ENCODE measurements at places on chromosomes 6 and 20.

DNA sequence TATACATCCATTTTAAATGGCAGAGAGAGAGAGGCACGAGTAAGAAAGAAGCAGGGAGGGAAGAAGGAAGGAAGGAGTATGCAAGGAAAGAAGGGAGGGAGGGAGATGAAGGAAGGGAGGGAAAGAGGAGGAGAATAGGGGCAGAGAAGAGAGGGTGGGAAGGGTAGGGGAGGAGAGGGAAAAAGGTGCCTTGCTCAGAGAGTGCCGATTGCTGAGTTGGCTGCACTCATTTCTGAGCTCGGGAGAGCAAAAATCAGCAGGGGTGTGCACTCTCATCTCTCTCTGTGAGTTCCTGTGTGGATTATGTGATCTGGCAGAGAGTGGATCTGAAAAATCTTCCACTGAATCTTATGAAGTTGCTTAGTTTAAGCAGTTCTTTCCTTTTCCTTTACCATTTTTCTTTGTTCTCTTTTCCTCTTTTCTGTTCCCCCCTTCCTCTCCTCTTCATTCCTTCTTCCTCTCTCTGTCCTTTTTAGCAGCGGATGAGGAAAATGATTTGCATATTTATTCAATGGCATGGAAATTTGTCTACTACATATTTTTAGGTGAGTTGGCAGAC is 108.7 kb downstream of the PERP start:
- DNase-seq, result no peak

DNA sequence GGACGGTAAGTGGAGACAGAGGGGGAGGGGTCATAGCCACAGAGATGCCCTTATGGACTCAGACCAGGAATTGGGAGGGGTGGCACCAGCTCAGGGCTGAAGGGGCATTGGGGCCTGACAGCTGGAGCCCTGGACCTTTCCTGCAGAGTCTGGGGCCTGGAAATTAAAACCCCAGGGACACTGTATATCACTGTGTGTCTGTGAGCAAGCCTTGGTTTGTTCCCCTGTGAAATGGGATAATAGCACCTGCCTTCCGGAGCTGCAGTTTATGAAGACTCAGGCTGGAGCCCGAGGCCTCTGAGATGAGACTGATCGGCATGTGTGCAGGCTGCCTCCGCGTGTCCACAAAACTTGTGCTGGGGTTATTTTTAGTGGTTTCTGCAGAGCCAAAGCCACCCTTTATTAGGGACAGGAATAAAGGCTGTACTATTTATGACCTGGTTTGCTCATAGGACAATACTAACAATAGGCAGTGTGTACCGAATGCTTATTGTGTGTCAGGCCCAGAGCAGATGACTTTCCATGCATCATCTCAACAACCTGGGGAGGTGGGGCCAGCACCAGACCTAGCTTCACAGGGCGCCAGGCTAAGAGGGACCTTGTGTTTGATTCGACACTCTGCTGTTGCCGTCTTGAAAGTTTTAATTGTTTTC is 22.6 kb downstream of the MYH7B start:
- no peak for DNase-seq

GRCh38 chr6:64294034-64294433 is 658.4 kb downstream of the PHF3 start:
- no peak for DNase-seq

DNA sequence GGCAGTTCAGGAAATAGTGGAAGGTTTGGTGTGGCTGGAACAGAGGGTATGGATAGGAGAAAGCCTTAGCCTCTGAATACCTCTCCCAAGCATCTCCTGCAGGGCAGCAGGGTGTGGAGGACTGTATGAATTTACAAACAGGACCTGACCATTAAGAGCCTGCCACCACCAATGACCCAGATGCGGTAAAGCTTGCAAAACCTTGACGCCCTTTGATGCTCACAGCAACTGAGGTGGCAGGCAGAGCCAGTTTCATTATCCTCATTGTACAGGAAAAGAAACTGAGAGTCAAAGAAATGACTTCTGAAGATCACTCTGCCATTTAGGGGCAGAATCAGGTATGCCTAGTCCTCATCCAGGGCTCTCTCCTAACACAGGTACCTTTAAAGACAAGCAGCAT is 2.4 kb downstream of the HM13 start:
- DNase-seq, result no peak

DNA sequence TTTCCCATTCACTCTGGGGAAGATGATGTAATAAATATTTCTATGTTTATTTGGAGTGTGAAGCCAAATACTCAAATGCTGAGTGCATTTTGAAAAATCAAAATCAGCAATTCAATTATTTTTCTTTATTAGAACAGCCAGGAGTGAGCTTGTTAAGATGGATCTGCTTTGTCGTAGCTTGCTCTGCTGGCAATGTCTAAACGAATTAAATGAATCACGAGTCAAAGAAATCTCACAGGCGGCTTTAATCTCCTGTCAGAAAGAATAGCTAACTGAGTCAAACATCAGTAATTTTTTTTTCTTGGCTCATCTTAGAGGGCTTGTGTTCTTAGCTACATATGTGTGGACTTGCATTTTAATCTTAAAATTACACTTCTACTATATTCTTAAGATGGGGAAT is 100.2 kb upstream of the HMGN3 start:
- no peak for DNase-seq

DNA sequence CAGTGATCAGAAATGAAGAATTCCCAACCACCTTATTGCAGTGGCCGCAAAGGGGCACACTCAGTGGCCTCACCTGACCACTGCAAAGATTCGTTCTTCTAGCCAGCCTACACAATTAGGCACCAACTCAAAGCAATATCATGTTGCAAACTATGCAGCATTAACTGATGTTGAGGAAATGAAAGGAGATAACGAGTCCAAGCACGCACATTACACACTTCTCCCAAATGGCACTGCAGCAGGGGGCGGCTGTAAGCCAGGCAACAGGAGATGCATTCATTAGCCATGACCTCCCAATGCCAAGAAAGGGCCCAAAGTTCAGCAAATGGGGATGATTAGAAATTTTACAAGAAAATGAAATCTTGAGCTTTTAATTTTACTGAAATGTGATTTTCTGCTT is 39.3 kb downstream of the ATXN1 start:
- no peak for DNase-seq

DNA sequence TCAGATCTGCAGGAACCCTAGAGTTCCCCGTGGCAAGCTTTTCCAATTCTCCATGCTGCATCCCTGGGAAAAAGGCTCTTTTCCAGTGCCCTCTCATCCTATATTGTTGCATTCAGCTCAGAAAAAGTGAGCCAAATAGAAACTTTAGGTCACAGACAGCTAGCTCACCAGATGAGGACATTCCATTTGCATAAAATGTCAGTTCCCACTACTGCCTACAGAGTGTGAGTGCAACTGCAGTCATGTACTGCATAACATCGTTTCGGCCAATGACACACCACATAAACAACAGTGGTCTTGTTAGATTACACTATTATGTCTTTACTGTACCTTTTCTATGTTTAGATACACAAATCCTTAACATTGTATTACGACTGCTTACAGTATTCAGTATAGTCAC is 8.6 kb downstream of the HS3ST5 start:
- no peak for DNase-seq

DNA sequence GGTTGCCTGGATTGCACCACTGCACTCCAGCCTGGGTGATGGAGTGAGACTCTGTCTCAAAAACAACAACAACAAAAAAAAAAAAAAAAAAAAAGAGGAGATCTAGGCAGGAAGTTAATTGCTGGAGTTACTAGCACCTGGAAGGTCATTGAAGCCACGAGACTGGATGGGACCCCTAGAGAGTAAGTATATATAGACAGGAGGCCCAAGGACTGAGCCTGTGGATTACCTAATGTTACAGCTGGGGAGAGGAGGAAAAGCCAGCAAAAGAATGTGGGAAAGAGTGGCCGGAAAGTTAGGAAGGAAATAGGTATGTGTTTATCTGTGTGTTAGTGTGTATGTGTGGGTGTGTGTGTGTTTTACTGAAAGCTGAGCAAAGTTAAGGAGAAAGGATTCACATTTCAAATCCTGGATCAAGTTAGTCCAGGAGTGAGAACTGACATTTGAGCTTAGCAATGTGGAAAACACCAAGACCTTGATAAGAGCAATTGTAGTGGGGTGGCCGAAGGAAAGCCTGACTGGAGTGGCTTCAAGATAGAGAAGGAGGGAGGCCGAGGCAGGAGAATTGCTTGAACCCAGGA is 38.4 kb downstream of the ANKRD6 start:
- no peak for DNase-seq

- DNase-seq, result no peak
Measured at GRCh38 chr20:60506061-60506460, 547.8 kb downstream of the CDH26 start.

GRCh38 chr6:56795466-56796195 is 152.9 kb upstream of the DST start:
- no peak for DNase-seq

DNA sequence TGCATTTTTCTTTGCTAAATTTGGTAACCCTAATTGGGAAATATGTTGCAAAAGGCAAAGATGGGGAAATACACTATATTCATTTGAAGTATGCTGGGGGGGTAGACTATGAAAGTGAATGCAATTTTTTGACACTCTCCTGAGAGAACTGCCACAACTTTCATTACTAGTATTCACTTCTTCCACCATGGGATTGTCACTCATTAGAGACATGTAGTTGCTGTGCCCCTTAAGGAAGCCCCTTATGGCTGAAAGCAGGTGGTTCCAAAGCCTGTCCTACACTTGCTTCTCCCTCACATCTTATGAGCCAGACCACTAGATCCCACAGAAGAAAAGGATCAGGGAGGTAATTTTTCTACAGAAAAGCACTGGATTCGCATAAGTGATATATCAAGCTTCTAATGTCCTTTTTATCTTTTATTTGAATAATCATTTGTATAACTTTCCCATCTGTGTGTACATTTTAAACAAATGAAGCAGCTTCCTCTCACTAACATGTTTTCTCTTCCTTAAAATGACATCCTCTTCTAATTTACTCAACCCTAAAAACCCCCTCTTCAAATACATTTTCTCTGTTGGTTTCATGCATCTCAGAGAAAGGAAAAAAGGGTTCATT is 83.8 kb downstream of the GCLC start:
- no peak for DNase-seq

GRCh38 chr6:156517088-156517487 is 260.1 kb upstream of the ARID1B start:
- DNase-seq, result peak; percentile 29

DNA sequence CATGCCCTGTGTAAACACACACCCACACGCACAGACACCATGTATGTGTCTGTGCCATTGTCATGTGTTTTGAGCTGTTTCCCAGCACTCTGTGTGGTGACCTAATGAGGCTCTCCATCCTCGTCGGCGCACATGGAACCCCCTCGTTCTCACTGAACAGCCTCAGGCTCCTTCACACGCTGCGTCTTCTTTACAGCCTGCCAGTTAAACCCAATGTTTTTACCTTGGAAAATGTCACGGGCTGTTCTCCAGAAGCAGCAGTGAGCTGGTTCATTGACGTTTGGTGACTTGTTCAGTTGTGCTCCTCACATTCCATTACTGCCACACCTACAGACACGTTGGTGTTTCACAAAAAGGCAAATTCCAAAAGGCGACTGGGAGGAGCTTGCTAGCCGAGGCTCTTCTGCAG is 201.0 kb upstream of the FOXQ1 start:
- no peak for DNase-seq

DNA sequence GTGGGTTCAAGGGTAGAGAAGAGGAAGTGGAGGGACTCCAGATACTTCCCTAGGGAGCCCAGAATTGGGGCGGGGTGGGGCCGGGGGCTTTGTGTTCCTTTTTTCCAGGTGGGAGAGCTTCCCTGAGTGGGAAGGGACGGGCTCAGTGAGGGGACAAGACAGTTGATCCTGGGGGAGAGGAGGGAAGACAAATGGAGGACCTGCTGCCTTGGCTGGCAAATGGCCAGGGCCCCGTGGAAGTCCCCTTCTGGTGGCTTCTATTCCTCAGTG is 2.6 kb downstream of the CTSZ start:
- no peak for DNase-seq

- no peak for DNase-seq
Measured at GRCh38 chr6:15556711-15557110, 106.1 kb downstream of the DTNBP1 start.

GRCh38 chr20:44954211-44954610 is 6.0 kb downstream of the TOMM34 start:
- no peak for DNase-seq

- DNase-seq, result no peak
Measured at GRCh38 chr20:1401451-1401907, 8.6 kb upstream of the FKBP1A start.

GRCh38 chr6:34949636-34950035 is 60.6 kb downstream of the ANKS1A start:
- no peak for DNase-seq

GRCh38 chr20:20489648-20490341 is 121.9 kb downstream of the INSM1 start:
- no peak for DNase-seq

DNA sequence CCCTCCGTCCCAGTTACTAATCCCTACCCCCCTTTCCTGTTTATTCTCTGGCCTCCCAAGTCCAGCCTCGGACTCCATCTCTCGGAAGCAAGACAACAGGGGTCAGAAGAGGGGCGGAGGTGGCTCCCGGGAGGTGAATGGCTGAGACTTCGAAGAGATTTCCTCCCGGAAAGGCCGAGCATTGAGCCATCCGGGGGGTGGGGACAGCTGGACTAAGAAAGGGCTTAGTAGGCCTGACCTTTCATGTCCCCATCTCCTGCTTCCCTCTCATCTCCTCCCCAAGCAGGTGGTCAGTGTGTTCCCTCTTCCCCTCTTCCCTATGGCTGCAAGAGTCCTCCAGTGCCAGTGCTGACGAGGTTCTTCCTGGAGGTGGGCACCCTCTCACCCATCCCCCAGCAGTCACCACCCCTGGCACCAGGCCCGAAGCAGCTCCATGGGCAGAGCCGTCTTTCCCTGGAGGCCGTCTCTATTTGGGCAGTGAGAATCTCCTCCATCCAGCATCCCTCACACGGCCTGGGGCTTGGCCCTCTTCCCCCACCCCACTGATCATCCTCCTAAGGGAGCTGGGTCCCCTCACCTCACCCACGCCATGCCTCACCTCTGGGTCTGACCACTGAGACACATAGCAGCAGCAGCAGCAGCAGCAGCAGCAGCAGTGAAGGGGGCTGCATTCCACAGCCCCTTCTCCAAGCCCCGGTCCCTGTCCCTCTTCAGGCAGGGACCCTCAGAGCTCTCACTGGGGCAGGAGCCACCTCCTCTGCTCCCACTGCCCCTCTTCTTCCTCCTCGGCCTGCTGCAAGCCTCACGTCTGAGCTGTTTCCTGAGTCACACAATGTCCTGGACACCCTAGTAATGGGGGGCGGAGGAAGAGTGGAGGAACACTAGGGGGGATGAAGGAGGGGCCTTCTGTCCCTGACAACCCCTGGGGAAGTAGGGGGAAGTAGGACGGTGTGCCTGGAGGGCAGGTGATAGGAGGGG is at the start of gene NOTCH4:
NOTCH4 (minus strand) TSS at position 810 of the 978 bp plus-strand sequence; CDS start at position 671, 139 bp downstream.
- DNase-seq, result no peak

- no peak for DNase-seq
Measured at GRCh38 chr20:12677925-12678324, 330.8 kb upstream of the SPTLC3 start.

GRCh38 chr6:40953486-40953885 is 85.5 kb downstream of the UNC5CL start:
- no peak for DNase-seq

DNA sequence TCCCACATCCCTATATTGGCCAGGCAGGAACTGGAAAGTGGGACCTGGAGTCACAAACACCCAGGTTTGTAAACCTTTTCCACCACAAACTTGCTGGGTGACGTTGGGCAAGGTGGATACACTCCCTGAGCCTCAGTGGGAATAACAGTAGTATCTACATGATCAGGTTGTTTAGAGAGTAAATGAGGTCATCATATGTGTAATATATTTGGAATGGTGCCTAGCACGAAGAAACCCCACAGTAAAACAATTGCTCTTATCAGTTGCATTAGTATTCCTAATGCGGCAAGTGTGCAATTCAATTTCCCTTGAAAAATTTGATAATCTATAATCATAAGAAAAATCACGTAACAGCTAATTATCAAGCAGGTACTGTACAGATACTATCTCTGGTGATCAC is 51.9 kb downstream of the HIVEP2 start:
- no peak for DNase-seq

Measured in right renal pelvis (tissue), 4 donors.